HCT116 (cell line): ENCODE measurements at places on chromosomes 4 and X.

- no peak for DNase-seq
- no peaks in the 10 kb centered on the region for H3K27me3 ChIP-seq
- H3K27ac ChIP-seq, result no peak overlapping the region
Measured at GRCh38 chr4:101527188-101527587, 179.9 kb upstream of the PPP3CA start.

- no peak for DNase-seq
- no peaks in the 10 kb centered on the region for H3K27me3 ChIP-seq
- H3K27ac ChIP-seq, result no peak overlapping the region
- H3K4me1 ChIP-seq, result no peaks in the 10 kb centered on the region
Measured at GRCh38 chrX:141945426-141945825, 41.7 kb downstream of the MAGEC1 start.

DNA sequence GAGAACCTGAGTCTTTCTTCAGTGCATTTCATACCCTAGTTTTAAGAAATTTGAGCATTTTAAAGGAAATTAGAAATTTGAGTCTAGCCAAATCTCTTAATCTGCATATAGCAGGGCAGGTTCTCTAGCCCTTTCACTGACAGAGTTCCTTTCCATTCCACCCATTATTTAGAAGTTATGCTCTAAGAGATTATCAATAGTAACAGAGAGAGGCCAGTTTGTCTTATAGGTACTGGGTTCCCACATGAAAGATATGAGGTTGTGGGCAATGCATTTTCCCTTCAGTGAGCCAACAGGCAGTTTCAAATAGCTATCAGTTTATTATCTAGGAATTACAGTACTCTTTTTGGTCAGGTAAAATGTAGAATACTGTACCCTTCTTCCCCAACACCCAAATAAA, 7.3 kb upstream of the GALNT7 start:
- no peak overlapping the region for H3K27ac ChIP-seq
- H3K27me3 ChIP-seq, result no peaks in the 10 kb centered on the region
- no peak overlapping the region for H3K4me3 ChIP-seq
- no peaks in the 10 kb centered on the region for H3K4me1 ChIP-seq
- DNase-seq, result no peak

DNA sequence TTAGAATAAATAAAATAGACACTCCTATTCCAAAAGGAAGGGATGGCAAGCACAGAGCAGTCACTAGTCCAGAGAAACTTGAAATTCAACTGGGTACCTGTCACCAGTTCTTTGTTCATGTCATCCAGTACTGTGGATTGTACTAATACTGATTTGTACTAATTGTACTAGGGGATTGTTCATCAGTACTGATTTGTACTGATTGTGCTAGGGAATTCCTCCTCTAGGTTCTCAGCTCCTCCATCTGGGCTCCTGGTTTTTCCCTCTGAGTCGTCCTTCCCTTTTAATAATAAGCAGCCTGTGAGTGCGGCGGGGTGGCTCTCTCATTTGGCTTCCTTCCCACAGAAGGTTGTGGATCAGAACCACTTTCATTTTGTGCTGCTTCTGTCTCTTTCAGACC, 31.0 kb upstream of the SOD3 start:
- no peak for DNase-seq
- H3K4me1 ChIP-seq, result 0 out of 2 replicates have a peak, but pooled peaks cover 6% of the 10 kb centered on the region
- H3K36me3 ChIP-seq, result no peaks in the 10 kb centered on the region
- H3K4me3 ChIP-seq, result no peak overlapping the region
- no peaks in the 10 kb centered on the region for H3K27me3 ChIP-seq
- H3K27ac ChIP-seq, result no peak overlapping the region

- H3K27me3 ChIP-seq, result no peaks in the 10 kb centered on the region
- no peak overlapping the region for H3K27ac ChIP-seq
- peaks cover 10% of the 10 kb centered on the region; the same call in 1 of the 2 replicates for H3K4me1 ChIP-seq
- no peaks in the 10 kb centered on the region for H3K36me3 ChIP-seq
- DNase-seq, result no peak
Measured at GRCh38 chrX:22059775-22060174, 27.6 kb downstream of the PHEX start.

- peaks cover 5% of the 10 kb centered on the region for H3K4me1 ChIP-seq
- no peaks in the 10 kb centered on the region for H3K27me3 ChIP-seq
- H3K36me3 ChIP-seq, result no peaks in the 10 kb centered on the region
- no peak for DNase-seq
- peak overlapping the region; percentile 87 for H3K27ac ChIP-seq
Measured at GRCh38 chrX:56564164-56564885, 898 bp downstream of the UBQLN2 start.

DNA sequence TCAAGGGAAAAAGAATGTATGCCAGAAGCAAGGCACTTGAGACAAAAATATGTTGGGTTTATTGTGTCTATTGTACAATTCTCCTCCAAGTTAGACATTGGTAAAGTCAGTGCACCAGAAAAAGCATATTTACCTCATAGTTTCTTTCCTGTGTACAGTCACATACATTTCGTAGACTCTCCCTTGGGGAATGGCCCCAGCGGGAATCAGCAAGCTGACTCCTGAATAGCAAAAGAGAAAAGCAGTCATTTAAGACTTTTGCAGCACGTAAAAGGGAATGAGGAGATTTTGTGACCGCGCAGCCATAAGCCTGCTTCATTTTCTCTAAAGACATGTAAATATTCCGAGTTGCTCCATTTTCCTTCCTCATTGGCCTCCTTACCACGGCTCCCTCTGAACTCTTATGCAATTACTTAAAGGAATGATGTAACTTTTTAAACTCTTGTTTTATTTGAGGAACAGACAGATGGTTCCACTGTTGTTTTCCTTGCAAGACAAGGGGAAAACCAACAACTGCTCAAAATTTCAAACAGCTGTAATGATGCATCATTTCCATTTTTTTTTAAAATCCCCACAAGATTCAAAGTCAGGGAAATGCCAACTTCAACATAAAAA, 332.7 kb downstream of the UNC5C start:
- no peak for DNase-seq
- H3K4me1 ChIP-seq, result no peaks in the 10 kb centered on the region
- H3K36me3 ChIP-seq, result no peaks in the 10 kb centered on the region
- H3K4me3 ChIP-seq, result no peak overlapping the region
- H3K27ac ChIP-seq, result no peak overlapping the region
- H3K27me3 ChIP-seq, result no peaks in the 10 kb centered on the region

GRCh38 chrX:110167952-110168451, 149.9 kb downstream of the AMMECR1 start:
- no peak overlapping the region for H3K27ac ChIP-seq
- H3K27me3 ChIP-seq, result no peaks in the 10 kb centered on the region
- no peaks in the 10 kb centered on the region for H3K4me1 ChIP-seq
- H3K4me3 ChIP-seq, result no peak overlapping the region
